ENCODE measurements at places on chromosomes 6 and 20.

- DNase-seq, result no peak
These were observed 104.2 kb upstream of the PDE10A start for GRCh38 chr6:165767228-165767627.

- DNase-seq, result no peak
These were observed 50.2 kb downstream of the TMEM242 start for GRCh38 chr6:157272866-157273755.

DNA sequence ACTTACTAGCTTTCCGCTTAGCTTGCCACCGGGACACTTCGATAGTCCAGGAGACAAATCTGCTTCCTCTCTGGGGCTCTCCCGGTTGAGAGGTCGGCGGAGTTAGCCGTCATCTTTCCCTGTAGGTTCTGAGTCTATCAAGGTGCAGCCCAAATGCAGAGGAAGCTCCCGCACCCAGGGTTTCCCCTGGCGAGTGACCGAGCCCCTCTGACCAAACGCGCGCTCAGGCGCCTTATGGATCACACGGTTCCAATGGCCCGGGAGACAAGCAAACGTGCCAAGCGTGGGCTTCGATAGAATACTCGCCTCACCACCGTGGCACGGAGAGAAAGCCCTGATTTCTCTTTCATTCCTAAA is 15.8 kb upstream of the FOXC1 start:
- no peak for DNase-seq

GRCh38 chr6:30145818-30146217 is 9.9 kb downstream of the TRIM40 start:
- DNase-seq, result no peak

- DNase-seq, result no peak
These were observed 3.6 kb upstream of the CEBPB start for GRCh38 chr20:50186987-50187402.

DNA sequence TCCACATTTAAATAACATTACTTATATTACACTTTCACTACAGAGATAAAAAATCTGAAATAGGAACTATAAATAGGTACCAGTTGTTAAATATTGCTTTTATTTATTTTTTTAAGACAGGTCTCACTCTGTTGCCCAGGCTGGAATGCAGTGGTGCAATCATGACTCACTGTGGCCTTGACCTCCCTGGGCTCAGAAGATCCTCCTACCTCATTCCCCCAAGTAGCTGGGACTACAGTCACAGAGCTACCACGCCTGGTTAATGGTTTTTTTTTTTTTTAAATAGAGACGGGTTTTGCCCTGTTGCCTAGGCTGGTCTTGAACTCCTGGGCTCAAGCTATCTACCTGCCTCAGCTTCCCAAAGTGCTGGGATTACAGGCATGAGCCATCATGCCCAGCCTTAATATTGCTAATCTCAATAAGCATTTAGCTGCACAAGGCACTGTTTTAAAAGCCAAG is 17.3 kb downstream of the EEF1E1 start:
- DNase-seq, result no peak

DNA sequence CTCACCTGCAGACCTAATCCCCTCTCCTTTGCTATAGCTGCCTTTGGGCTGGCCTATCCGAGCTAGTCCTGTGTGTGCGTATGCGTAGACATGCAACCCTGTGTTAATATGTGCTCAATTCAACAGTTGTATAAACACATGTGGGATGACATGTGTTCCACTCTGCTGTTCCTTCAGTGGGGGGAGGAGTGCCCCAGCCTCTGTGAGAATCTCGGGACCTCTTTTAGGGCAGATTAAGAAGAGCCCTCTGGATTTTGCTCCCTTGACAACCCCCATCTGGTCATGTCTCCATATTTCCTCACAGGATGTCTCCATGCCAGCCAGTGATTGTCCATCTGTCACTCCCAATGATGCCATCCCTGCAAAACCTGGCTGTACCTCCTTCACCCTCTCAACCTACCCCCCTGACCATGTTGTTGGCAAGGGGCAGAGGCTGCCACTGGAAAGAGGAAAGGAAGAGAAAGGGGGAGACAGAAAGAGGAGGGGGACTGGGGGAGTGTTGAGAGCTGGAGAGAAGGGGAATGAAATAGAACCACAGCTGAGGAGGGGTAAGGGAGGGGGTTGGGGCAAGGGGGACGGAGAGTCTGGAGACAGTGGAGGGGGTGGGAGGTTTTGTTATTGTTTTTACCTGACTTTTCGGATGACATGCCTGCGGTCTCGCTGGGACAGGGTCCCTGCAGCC is 417 bp downstream of the PRRT1 start:
- DNase-seq, result peak; percentile 37

GRCh38 chr6:16671302-16672289 is 89.7 kb downstream of the ATXN1 start:
- no peak for DNase-seq

- DNase-seq, result no peak
These were observed 118.4 kb upstream of the LAMP5 start for GRCh38 chr20:9395971-9396370.

DNA sequence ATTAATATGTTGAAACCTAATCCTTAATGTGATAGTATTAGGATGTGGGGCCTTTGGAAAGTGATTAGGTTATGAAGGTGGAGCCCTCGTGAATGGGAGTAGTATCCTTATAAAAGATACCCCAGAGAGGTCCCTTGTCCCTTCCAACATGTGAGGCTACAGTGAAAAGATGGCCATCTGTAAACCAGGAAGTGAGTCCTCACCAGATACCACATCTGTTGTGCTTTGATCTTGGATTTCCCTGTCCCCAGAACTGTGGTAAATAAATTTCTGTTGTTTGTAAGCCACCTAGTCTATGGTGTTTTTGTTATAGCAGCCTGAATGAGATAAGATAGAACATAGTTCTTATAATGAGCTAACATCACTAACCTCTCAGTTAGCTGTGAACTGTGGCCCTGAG is 16.6 kb upstream of the CALHM6 start:
- no peak for DNase-seq

DNA sequence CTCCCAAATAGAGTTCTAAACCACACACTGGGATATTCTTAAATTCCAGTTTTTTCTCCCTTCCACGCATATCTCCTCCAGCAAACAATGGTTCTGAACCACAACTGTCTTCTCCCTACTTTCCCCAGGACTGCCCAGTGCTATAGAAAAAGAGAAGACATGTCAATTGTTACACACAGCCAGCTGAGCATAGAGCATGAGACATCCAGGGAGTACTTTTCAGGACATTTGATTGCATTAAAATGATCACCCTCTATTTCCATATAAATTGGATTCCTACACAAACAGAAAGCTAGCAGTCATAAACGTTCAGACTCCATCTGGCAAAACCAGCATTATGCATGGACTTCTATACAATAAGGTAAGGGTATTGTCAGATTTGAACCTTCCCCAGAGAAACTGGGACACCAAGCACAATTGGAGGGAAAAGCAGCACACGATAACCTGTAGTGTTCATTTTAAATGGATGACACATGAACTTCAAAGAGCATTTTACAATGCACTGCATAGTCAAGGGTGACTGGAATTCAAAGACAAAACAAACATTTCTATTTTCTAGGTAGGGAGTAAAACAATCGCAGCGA is 93.1 kb upstream of the HEY2 start:
- DNase-seq, result no peak

DNA sequence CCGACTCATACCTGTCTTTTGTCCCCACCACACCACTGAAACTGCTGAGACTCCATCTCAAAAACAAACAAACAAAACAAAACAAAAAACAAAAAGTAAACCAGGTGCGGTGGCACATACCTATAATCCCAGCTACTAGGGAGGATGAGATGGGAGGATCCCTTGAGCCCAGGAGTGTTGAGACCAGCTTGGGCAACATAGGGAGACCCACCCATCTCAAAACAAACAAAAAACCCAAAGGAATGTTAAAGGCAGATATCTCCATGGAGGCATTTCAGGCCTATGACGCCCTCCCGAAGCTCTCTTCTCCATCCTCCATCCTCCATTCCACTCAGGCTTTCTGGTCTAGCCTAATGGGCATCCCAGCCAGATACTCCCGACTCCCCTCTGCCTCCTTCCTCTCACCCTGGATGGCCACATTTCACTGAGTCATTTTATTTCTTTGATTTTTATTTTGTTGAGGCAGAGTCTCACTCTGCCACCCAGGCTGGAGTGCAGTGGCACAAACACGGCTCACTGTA is 3.2 kb upstream of the SLC4A11 start:
- no peak for DNase-seq

- DNase-seq, result peak; percentile 69
These were observed 298.7 kb upstream of the MARCKS start for GRCh38 chr6:113558431-113558830.

DNA sequence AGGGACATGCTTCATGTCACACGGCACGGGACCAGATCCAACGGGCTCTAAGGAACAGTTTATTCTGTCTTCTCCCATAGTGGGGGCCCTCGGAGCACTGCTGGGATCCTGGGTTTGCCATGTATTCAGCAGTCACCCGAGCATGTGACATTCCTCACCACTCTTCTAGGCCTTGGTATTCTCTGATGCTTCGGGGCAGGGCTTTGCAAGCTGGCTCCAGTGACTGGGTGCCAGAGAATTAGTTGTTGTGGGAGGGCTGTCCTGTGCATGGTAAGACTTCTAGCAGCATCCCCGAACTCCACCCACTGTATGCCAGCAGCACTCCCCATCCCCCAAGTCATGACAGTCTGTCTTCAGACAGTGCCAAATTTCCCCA is 5.4 kb downstream of the CCN5 start:
- peak; percentile 56 for DNase-seq

DNA sequence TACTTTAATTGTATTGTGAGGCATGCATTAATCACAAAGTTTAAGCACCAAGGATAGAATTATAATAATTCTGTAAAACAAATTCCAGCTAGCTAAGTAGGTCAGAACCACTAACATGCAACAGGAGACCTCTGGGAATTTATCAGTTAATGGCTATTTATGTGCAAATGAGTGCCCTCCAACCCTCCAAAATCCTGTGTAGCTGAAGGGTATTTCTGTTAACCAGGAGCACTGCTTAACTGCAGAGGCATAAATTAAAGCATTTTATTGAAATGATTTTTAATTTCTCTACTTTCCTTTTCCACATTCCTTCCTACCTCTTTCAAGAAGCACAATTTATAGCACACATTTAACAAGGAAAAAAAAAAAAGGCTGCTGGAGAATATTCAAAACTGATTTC is 77.0 kb downstream of the MMS22L start:
- no peak for DNase-seq

- DNase-seq, result peak; percentile 46
These were observed 677 bp upstream of the ZBTB24 start for GRCh38 chr6:109483735-109484057.
